Chondrocyte (in vitro differentiated cells): ENCODE measurements at places on chromosomes 2 and 18.

DNA sequence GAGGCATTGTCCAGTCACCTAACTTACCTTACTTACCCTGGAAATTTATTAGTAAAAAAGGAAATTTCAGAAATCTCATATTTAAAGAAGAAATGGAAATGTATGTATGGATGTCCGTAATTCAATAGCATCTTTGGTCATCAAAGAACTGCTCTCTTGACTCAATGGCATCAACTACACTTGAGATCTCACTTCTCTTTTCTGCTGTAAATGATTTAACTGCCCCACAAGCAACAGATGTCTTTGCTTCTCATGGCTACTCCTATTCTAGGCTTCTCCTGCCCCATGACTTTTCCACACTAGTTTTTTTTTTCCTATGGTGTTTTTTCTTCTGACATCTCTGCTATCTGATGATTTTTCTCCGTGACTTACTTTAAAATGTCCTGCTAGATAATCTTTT, 34.0 kb upstream of the ERMN start:
- DNase-seq, result no peak

DNA sequence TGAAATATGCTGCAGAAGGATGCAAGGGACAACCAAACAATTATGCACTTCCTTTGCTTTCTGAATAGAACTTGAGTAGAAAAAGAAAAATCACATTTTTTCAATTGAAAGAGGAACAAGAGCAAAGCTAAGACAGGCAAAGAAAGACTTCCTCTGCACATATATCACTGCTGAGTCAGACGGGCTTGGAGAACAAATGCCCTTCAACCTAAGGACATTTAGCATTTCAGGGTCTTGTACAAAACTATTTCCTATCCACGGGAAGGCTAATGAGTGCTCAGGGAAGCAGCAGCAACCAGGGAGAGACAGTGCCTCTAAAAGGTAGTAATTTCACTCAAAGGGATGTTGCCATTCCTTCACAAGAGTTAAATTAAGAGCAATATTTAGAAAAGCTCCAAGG, 570.0 kb upstream of the GCFC2 start:
- DNase-seq, result no peak

DNA sequence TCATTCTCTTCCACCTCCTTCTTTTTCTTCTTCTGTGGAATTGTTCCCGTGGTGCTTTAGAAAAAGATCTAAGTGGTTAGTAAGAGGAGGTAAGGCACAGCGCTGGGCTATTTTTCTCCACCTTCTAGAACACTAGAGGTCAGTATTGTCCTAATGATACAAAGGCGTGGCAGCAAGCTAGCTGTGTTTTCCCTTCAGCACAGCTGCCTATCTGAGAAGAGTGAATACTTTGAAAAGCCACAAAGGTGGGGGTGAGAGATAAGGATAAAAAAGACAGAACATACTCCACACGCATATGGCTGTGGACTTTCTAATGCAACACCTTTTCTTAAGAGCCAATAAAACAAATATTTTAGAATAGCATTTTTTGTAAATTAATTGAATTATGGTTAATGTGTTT, 2.1 kb downstream of the CNTNAP5 start:
- no peak for DNase-seq

- no peak for DNase-seq
These were observed 294.6 kb upstream of the SLC14A2 start for GRCh38 chr18:45320724-45321123.

DNA sequence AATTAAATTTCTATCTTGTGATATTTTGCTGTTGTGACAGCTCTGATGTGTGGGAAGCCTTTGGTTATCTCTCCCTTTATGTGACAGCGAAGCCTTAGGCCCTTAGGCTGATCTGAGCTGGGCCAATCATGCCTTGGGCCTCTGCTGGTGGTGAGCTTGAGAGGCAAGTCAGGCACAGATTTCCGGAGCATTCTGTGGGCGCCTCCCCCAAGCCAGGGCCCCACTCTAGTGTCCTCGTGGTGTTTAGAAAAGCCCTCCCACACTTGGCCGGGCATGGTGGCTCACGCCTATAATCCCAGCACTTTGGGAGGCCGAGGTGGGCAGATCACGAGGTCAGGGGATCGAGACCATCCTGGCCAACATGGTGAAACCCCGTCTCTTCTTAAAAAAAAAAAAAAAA, 239.8 kb downstream of the SH3RF3 start:
- no peak for DNase-seq

DNA sequence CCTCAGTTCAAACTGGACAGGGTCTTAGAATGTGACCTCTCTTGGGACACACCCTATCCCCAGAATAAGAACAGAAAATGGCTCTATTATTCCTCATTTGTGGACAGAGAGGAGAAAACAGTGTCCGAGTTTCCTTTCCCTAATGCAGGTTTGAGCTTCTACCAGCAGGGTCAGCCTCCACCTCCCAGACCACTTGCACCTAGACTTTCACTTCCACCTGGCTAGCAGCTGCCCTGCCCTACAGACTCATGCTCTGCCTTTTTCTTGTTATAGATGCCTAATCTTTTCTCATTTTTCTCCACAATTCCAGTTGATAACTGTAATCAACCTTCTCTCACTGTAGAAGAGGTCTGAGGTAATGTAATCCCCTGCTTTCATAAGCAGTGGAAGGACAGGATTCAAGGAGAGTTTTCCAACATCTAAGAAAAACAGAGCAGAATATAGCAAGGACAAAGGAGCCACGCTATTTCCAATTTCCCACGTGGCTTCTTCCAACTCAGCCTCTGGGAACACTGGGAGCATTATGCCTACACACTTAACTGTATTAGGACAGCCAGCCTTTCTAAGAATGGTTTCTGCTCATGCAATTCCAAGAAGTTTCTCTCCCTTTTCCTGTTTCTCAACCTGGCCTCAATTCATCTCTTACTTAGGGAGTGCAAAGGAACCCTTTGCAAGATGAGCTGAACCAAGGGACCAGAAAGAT, 239.8 kb downstream of the BCL11A start:
- no peak for DNase-seq

DNA sequence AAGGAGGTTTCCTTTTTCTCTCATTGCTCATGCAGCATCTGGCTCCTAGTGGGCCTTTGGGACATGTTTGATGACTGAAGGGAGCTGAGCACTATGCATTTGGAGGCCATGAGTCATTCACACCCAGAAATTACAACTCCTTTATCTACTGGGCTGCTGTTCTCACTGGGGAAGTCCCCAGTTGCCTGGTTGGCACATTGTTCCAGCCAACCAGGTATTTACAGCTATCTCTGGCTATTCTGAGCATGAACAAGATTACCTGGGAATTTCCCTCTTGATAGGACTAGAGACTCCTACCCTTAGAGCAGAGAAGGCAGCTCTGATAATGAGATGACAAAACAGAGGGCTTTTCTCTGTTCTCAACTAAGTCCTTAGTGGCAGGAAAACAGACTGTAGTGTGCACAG, 206.5 kb downstream of the SETBP1 start:
- no peak for DNase-seq

DNA sequence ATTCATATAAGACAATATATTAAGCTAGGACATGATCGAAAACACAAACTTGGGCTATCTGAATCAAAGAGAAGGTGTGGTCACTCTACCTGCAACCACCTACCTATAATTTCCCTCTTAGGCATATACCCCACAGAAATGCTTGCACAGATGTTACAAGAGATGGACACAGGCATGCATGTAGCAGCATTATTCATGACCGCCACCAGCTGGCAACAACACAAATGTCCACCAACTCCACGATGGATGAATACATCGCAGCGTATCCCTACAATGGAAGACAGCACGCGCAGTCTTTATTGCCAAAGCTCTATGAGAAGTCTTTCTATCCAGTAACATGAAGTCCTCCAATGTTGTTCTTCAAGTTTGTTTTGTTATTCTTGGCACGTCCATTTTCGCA, 90.8 kb downstream of the ARL4C start:
- DNase-seq, result no peak
